Right cardiac atrium (tissue), 5 donors: ENCODE measurements at places on chromosomes 13 and 19. TPM values are rescaled to one million over a fixed set of nuclear protein-coding genes. Genes with fewer than 3 reads are reported as not detected.

ZNF90 gene
- 2.5 TPM for total RNA-seq

OLFM2 gene
- 5.9 TPM for total RNA-seq

PCDH8 gene
- total RNA-seq = not detected

CEACAM16 gene
- not detected for total RNA-seq

CYP2A6 gene
- not detected for total RNA-seq

TSHZ3 gene
- 3.9 TPM for total RNA-seq

MAST1 gene
- 0.34 TPM for total RNA-seq

HNRNPA1L2 gene
- 3.4 TPM for total RNA-seq

GNG14 gene
- total RNA-seq = not detected

SIGLEC9 gene
- 6.0 TPM for total RNA-seq

CGB2 gene
- total RNA-seq = not detected
